ENCODE measurements at places on chromosomes 4 and X.

GRCh38 chr4:119690871-119691270, 62.3 kb upstream of the PDE5A start:
- DNase-seq: no peak

GRCh38 chr4:3879681-3880614, 113.8 kb downstream of the ADRA2C start:
- no peak for DNase-seq

- no peak for DNase-seq
These were observed 6.3 kb upstream of the USP53 start for GRCh38 chr4:119206178-119206577.

- DNase-seq: no peak
These were observed 8.4 kb downstream of the ATP10D start for GRCh38 chr4:47493238-47494123.

- no peak for DNase-seq
These were observed 94.6 kb downstream of the RASL11B start for GRCh38 chr4:52956691-52957090.

- DNase-seq: no peak
These were observed 13.1 kb upstream of the SULT1B1 start for GRCh38 chr4:69773484-69773883.

DNA sequence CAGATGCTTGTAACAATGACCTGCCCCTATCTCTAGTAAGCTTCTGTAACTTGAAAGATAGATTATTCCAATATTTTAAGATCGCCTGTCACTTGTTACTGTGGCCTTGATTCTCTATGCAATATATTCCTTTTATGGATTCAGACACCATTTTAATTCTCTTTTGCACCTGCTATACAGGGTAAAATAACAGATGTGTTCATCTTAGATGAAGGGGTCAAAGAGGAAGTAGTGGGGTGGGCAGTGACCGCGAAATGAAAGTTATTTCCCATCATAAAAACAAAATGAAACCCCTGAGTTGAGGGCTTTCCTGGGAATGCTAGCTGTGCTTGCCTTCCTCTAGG, 175.9 kb downstream of the TSPAN5 start:
- DNase-seq: no peak

DNA sequence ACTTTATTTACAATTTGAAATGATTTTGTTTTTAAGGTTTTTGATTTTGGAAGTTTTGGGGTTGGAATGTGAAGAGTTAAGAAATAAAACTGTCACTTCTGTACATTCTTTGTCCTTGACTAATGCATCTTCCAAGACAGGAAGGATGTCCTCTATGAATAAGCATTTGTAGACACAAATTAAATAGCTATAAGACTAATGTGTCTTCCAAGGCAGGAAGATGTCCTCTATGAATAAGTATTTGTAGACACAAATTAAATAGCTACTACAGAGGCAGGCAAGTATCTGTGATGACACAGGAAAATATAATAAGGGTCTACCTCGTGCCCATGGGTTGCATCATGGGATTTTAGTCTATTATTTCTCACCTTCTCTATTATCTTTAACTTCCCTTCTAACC, 14.5 kb downstream of the PRSS48 start:
- DNase-seq: no peak

GRCh38 chr4:52592287-52592686, 66.8 kb downstream of the USP46 start:
- DNase-seq: no peak

DNA sequence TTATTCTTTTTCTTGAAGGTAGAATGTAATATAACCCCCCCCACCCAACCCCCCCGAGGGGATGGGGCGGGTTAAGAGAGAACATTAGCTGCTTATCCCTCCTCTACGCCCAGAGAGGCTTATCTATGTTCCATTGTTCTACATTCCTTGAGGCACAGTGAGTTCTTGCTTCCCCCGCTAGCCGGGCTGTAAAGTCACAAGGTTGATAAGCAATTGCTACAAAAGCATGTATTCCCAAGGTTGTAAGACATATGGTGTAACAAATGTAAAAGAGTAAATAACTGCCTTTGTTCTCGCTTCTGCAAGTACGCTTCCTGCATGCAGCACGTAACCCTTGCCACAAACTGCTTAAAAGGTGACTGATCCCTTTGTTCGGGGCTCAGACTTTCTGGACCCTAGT, 8.2 kb downstream of the DCAF8L2 start:
- no peak for DNase-seq

GRCh38 chr4:72463724-72464123, 105.3 kb downstream of the ADAMTS3 start:
- DNase-seq: no peak

- DNase-seq: no peak
These were observed 96.3 kb upstream of the NOCT start for GRCh38 chr4:138919094-138919936.

DNA sequence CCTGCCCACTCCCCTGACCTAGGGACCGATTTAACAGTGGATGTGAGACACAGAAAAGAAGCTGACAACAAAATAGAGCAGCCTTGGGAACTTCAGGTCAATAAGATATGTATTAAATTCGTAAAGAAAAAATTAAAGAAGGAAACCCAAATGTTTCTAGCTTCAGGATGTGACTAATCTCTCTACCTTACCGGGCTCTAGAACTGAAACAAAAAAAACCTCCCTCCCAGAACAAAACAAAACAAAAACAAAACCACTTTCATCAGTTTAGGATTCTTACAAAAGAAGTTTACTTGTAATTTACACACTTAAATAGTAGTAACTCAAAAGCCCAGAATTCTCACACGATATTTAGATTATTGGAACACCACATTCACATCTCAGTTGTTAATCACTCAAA, 185.8 kb upstream of the RPS6KA3 start:
- DNase-seq: no peak

DNA sequence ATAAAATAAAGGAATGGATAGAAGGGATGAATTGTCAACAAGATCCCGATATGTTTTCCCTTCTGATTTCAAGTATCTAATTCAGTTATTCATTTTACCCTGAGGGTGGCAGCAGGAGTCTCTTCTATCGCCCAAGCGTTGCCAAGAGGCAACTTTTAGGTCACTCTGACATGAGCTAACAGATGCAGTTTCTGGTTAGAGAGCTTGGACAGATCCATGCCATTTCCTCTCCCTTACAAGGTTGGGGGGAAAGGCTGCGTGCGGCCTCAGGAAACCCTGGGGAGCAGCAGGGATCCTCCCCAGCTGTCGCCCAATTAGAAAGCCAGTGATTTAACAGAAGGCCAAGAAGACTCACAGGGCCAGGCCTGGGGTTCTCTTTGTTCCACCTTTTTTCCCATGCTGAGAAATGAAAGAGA, 35.3 kb upstream of the WAS start:
- DNase-seq: peak; percentile 6

GRCh38 chr4:130600706-130601105, 1504.8 kb downstream of the C4orf33 start:
- no peak for DNase-seq

- DNase-seq: no peak
These were observed 326.4 kb downstream of the CENPC start for GRCh38 chr4:67218883-67219282.

- no peak for DNase-seq
These were observed 644 bp downstream of the LAMP2 start for GRCh38 chrX:120468479-120468824.

DNA sequence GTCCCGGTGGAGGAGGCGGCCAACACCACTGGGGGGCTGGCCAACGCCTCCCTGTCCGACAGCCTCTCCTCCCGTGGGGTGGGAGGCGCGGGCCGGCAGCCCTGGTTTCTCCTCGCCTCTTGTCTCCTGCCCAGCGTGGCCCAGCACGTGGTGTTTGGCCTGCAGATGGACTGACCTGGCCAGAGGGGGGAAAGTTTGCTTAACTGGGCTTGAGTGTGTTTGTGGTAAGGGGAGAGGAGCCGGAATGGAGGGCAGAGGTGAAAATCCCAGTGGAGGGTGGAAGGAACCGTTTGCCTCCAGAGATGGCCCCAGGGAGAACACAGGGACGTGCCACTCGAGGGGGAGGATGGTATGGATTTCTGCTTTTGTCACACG, 27.6 kb downstream of the NYX start:
- no peak for DNase-seq

DNA sequence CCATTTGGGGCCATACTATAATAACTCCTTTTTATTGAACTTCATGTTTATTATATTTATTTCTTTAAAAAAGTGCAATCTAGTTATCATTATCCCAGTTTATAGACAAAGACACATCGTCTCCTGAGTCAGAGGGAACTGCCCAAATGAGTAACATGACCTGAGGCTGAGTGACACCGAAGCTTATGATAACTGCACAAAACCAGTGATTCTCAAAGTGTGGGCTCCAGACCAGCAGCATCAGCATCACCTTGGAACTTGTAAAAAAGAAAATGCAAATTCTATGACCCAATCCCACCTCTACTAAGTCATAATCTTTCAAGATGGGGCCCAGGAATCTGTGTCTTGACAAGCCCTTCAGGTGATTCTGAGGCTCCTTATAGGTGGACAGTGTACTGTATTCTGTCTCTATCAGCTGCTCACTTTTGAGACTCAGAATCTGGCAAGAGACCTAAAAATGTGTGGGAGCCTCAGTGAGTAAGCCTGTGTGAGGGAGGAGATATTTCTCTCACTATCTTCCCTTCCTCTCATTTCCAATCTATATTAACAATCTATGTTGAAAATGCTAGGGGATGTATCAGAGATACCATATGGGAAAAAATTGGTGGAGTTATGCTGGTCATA, 147.0 kb downstream of the PACRGL start:
- DNase-seq: no peak

DNA sequence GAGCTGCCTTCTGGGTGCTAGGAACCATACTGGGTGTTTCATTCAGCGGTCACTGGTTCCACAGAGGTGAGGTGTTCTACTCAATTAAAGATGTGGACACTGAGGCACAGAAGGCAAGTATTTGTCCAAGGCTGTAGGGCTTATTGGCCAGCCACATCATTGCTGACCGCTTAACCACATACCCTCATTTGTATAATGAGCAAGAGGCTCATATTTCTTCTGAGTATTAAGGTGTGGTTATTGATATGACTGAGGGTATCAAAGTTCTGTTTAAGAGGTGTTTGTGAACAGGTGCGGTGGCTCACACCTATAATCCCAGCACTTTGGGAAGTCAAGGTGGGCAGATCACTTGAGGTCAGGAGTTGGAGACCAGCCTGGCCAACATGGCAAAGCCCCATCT, 14.3 kb downstream of the RNF4 start:
- DNase-seq: no peak

- DNase-seq: no peak
These were observed 552.4 kb upstream of the MAGEB2 start for GRCh38 chrX:29662759-29663503.

GRCh38 chrX:106987488-106987887, 12.5 kb downstream of the MORC4 start:
- no peak for DNase-seq

GRCh38 chr4:56828784-56829535, 7.5 kb upstream of the SPINK2 start:
- no peak for DNase-seq

- no peak for DNase-seq
These were observed 34.9 kb upstream of the CLDN24 start for GRCh38 chr4:183356931-183357675.

DNA sequence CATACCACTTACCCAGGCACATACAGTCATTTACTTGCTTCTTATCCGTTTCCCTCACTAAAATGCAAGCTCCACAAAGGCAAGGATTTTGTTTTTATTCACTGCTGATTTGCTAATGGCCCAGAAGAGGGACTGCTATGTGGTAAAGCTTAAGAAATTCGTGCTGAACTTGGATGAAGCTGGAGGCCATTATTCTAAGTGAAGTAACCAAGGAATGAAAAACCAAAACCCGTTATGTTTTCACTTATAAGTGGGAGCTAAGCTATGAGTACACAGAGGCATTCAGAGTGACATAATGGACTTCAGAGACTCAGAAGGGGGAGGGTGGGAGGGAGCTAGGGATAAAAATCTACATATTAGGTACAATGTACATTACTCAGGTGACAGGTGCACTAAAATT, 47.2 kb downstream of the RAB33B start:
- no peak for DNase-seq

GRCh38 chrX:46577221-46578005, 3.8 kb downstream of the CHST7 start:
- no peak for DNase-seq

DNA sequence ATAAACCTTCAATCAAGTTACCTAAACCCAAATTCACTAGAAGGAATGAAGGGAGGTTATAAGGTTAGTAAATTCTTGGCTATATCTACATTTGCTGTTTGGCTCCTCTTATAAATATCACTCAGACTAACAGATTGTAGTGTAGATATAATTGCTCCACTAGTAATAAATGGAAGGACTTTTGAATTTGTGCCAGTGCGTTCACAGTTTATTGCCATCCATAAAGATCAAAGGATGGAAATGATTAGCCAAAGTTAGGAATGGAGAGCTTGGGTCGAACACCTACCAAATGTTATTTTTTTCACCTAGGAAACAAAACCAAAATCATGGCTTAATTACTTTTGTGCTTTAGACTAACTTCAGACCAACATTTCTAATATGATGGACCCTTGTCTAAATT, 9.2 kb downstream of the DTHD1 start:
- DNase-seq: no peak

DNA sequence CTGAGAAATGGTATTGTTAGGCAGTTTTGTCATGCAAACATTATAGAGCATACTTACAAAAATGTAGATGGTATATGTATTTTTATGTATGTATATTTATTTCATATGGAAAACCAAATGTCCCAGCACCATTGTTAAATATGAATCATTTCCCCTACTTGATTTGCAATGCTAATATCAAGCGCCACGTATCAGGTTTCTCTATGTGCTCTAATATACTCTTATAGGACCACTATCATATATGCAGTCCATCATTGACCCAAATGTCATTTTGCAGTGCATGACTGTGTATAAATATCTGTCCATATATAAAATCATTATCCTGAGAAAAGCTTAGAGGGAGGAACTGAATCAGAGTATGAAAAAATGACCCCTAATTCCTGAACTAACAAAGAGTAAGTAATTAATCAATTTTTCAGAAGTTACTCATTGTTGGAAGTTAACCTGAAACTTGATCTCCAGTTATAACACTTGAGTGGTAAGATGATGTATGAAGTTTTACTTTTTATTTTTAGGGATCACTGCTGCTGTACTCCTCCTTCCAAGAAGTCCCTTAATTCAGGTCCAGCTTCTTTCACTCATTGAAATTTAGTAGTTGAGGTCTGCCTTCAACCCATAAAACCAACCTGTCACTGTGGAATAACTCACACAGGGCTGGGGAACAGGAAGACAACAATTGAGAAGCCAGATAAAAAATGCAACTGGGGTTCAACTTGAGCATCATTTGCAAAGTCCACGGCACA, 134.8 kb upstream of the LDB2 start:
- DNase-seq: no peak

GRCh38 chr4:77204621-77205020, 47.6 kb downstream of the CCNG2 start:
- no peak for DNase-seq

- no peak for DNase-seq
These were observed 14.1 kb upstream of the CA5B start for GRCh38 chrX:15723887-15724517.
